ENCODE measurements at places on chromosomes 5 and 9.

DNA sequence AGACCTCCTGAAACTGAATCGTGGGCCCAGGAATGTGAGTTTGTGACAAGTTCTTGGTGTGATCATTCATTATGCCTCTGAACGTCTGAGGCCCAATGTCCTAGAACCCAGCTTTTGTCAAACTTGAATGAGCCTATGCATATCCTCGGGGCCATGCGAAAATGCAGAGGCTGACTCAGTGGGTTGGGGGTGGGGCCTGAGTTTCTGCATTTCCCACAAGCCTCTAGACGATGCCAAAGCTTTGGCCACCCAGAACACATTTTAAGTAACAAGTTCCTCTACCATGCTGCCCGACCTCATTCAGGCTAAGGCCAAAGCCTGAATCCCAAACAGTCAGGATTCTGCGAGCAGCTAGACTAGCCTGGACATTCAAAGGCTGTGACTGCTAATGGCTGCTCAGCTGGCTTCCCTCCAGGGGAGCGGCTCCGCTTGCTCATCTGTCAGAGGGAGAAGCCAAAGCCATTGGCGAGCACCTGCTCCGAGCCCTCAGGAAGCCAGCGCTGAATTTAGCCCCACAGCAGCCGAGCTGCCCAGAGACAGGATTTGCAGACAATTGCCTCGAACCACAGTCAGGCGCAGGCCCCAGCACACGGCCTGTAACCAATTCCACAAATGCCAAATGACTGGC, 177.5 kb downstream of the ZDHHC21 start:
- DNase-seq, result peak; percentile 89

- DNase-seq, result no peak
Observed at GRCh38 chr9:76980566-76980965, 38.9 kb upstream of the FOXB2 start.

- peak; percentile 29 for DNase-seq
Observed at GRCh38 chr9:27672718-27673117, 99.4 kb upstream of the C9orf72 start.

DNA sequence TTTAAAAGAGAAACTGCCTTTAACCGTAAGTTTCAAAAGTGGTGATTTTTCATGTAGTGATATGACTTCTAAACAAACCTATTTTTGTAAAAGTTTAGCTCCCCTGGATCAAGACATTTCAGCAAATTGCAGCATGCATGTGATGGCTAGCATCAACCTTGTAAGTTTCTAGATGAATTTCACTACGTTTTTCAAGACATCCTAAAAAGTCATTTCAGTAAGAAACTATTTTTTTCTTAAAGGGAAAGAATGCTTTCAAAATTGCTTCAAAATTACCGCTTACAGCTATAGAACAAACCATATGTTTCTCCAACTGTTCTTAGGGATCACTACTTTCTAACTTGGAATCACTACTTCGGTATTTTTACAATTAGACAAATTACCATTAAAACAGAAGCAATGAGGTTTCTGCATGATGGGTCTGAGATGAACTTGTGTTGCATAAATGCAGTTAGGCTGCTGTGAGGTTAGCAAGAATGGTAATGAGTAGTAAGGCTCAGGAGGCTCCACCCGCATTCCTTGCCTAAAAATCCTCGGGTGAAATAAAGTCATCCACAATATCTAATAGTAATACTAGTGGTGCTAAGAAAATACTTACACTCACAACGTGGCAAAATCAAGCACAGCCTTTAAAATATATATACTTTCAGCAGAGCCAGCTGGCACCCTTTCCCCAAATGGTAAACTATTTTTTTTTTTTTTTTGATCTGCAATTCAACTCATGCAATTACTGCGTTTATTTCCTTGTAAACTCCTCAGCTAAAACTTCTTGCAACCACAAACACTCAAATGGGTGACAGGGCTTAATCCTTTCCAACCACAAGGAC, 53.8 kb downstream of the CDC14B start:
- peak; percentile 39 for DNase-seq

- no peak for DNase-seq
Observed at GRCh38 chr9:15156241-15156640, 150.8 kb downstream of the TTC39B start.

DNA sequence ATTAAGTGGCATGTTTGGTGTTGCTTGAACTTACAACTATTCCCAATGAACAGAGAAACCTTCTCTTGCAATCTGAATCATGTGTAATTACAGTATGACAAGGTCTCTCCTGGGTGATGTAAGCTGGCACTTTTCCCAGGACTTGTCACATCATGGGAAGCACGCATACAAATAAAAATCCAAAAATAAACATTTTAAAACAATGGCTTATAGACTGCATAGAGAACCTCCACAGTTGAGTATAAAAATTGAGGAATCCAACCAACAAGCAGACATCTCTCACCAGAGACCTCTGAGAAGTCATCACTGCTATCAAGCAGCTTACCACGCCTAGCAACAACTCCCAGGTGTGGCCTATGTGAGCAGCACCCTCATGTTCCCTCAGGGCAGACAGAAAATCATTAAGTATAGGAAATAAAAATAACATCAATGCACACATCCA, 3.9 kb downstream of the MLLT3 start:
- DNase-seq, result peak; percentile 33

DNA sequence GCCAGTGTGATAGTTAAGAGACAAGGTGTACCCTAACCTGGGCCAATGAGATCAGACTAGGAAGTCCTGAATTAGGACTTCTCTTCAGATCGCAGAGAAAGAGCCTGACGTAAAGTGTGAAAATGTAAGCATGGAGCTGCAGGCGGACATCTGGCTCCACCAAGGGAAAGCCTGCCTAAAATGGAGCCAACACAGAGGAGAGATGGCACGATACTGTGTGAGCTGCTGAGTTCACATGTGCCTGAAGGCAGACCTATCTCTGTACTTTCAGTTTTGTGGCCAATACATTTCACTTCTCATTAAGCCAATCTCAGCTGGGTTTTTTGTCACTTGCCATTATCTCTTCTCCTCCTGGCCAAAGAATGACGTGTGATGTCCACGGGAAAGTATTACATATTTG, 210.5 kb downstream of the ELAVL2 start:
- no peak for DNase-seq

- DNase-seq, result peak; percentile 74
Observed at GRCh38 chr5:67149951-67150523, 46.6 kb downstream of the CD180 start.
